ENCODE measurements at places on chromosomes 4 and X.

DNA sequence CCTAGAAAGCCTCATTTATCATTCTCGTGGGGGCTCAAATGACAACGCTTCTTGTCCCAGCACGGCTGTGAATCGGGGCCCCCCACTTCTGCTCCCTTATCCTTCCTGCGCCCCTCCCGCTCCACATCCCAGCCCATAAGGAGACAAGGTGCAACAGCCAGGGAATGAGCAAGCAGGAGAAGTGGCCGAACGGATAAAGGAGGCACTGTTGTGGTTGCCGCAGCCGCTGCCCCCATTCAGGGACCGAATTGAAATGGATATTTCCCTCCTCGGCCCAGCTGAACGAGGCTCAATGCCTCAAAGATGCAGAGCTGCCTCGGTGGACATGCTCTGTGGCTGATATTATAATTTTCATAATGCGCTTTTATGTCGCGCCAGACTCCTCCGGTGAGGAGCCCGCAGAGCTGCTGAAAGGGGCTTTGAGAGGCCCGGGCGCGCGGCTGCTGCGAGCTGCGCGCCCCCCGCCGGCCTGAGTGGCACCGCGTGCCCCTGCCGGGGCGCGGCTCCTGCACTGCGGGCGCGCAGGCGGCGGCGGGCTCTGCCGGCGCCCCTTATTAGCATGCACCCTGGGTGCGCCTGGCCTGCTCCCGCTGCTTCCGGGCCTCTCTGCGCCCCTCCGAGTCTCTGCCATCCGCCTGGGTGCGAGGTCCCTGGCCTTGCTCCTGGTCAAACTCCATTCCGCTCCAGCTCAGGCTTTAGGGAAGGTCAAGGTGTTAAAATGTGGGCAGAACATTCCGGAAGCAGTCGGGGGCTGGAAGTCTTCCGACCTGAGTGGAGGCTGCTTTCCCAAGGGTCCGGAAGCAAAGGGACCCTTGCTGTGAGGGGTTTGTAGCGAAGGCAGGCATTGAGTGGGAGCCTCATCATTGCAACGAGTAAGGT, 68.2 kb upstream of the TMEM33 start:
- no peaks in the 10 kb centered on the region for H3K4me1 ChIP-seq
- H3K27me3 ChIP-seq = peaks cover 59% of the 10 kb centered on the region
- no peaks in the 10 kb centered on the region for H3K36me3 ChIP-seq
- DNase-seq = peak; percentile 57
- H3K27ac ChIP-seq = no peak overlapping the region

DNA sequence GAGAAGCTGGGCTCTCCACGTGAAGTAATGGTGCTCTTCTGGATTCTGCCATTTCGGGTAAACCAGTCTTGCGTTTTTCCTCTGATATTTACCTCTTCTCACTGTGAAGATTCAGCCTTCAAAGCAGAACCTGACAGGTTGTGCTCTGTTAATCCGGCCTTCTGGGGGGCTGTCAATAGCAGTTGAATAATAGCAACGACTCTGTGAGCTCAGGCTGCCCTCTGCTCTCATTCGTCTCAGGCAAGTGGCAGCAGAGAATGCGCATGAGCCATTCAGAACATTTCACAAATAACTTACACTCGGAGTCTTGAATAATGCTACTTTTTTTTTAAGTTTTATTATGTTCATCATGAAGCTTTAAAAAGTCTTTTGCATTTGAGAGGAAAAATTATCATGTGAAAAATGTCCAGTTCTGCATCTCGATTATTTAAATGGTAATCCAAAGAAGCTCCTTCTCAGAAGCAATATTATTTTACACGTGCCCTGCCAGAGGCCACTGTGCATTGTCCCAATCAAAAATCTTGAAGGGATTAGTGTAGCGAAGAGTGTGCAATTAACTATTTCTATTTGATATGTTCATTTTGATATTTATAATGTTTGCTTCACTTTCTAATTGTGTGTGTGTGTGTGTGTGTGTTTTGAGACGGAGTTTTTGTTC, 354.2 kb upstream of the FAT1 start:
- no peaks in the 10 kb centered on the region for H3K4me1 ChIP-seq
- H3K4me3 ChIP-seq = no peak overlapping the region
- H3K36me3 ChIP-seq = no peaks in the 10 kb centered on the region
- no peak overlapping the region for H3K27ac ChIP-seq
- no peak for DNase-seq

DNA sequence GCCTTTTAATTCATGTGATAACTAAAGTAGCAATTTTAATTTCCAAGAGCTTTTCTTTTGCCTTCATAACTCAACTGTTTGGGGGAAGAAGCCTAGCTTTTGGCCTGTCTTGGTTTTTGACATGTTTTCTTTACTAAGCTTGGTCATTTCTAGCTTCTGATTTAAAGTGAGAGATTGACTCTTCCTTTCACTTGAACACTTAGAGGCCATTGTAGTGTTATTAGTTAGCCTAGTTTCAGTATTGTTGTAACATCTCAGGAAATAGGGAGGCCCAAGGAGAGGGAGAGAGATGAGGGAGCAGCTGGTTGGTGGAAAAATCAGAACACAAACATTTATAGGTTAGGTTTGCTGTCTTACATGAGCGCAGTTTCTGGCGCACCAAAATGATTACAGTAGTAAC, 44.8 kb downstream of the DCLK2 start:
- H3K4me3 ChIP-seq = no peak overlapping the region
- no peaks in the 10 kb centered on the region for H3K27me3 ChIP-seq
- H3K27ac ChIP-seq = no peak overlapping the region
- no peak for DNase-seq
- H3K4me1 ChIP-seq = no peaks in the 10 kb centered on the region

GRCh38 chr4:108540536-108540935, 79.8 kb upstream of the RPL34 start:
- H3K27ac ChIP-seq = no peak overlapping the region
- no peak overlapping the region for H3K4me3 ChIP-seq
- no peaks in the 10 kb centered on the region for H3K36me3 ChIP-seq
- no peaks in the 10 kb centered on the region for H3K27me3 ChIP-seq
- no peak for DNase-seq

GRCh38 chrX:106302304-106302703, 134.2 kb downstream of the PWWP3B start:
- DNase-seq = no peak
- no peaks in the 10 kb centered on the region for H3K27me3 ChIP-seq
- no peaks in the 10 kb centered on the region for H3K4me1 ChIP-seq

DNA sequence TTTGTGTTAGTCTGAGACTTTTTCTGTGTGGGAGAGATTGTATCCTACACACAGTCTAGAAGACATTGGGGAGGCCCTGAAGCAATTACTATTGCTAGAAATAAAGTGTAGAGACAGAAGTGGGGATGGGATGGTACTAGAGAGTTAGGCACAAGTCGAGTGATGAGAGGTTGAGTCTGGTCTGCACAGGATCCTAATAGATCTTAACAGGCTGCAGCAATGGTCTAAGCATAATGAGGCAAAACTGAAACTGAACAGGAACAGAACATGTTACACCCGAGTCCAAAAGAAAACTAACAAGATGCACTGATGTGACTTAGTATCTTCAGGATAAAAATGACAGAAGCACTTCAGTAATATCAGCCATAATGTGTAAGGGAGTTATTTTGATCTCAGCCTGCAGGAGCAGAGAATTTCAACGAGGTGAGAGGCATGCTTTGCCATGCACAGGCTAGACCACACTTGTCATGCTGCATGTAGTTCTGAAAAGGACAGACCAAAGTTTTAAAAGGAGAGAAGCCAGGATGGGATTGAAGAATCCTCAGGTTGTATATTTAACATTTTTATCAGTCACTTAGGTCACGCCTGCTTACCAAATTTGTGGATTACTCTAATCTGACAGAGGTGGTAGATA, 205.8 kb upstream of the BOD1L1 start:
- no peaks in the 10 kb centered on the region for H3K4me1 ChIP-seq
- H3K27ac ChIP-seq = no peak overlapping the region
- no peaks in the 10 kb centered on the region for H3K36me3 ChIP-seq
- no peak overlapping the region for H3K4me3 ChIP-seq
- H3K27me3 ChIP-seq = no peaks in the 10 kb centered on the region

DNA sequence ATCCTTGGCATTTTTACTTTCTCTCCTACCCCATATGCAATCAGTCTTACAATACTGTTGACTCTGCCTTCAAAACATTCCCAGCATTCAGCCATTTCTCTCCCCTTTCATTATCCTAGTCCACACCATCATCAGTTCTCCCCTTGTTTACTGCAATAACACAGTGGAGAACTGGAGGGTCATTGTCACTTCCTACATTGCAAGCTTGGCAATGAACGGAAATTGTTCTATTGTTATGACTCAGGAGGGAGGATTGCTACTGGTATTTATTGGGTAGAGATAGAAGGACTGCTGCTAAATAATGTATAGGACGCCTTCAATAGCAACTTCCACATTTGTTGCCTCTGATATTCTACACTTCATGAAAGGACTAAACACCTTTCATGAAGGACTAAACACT, 231.8 kb downstream of the BANK1 start:
- H3K4me1 ChIP-seq = no peaks in the 10 kb centered on the region
- no peaks in the 10 kb centered on the region for H3K36me3 ChIP-seq
- H3K27me3 ChIP-seq = no peaks in the 10 kb centered on the region
- H3K4me3 ChIP-seq = no peak overlapping the region
- no peak overlapping the region for H3K27ac ChIP-seq
- no peak for DNase-seq

GRCh38 chr4:142467088-142467487, 379.0 kb downstream of the INPP4B start:
- no peaks in the 10 kb centered on the region for H3K4me1 ChIP-seq
- H3K27ac ChIP-seq = no peak overlapping the region
- H3K4me3 ChIP-seq = no peak overlapping the region
- H3K27me3 ChIP-seq = no peaks in the 10 kb centered on the region
- H3K36me3 ChIP-seq = no peaks in the 10 kb centered on the region

DNA sequence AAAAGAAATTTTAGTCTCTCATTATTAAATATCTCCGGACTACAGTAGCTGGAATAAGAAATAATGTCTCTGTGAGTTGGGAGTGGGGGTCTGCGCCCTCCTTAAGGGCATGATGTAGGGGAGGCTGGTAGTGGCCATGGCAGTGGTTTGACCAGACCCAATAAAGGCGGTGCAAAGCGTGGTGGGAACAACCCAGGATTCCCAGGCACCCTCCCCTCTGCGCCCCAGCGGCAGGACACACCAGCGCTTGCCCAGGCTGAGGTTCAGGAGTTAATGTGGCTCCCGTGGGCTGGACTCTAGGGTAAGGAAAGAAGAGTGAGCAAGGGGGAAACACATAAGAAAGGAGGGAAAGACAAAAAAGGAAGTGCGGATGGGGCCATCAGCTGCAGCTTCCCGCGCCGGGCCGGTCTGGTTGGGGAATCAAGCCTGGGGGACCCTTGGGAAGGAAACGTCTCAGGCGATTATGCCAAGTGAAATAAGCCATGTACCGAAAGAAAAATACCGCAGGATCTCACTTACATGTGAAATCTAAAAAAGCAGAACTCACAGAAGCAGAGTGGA, 157.5 kb upstream of the SMIM31 start:
- no peaks in the 10 kb centered on the region for H3K36me3 ChIP-seq
- DNase-seq = no peak
- no peak overlapping the region for H3K4me3 ChIP-seq
- no peak overlapping the region for H3K27ac ChIP-seq
- no peaks in the 10 kb centered on the region for H3K4me1 ChIP-seq

DNA sequence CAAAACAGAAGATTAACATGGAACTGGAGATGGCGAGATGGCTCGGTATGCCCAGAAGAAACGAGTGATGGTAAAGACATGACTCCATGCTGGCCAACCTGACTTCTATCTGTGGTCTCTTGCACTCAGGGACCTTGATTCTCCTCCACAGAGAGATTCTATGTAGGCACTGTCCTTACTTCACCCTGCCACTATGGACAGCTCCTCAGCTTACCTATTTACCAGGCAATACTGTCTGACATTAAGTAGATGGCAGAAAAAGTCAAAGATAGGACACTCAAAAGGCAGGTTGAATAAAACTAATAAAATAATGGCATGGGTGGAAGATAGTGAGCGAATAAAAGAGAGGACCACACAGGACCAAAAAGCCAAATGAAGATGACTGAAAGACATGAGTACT, 35.2 kb upstream of the NDNF start:
- no peaks in the 10 kb centered on the region for H3K4me1 ChIP-seq
- H3K4me3 ChIP-seq = no peak overlapping the region
- H3K27me3 ChIP-seq = no peaks in the 10 kb centered on the region
- H3K27ac ChIP-seq = no peak overlapping the region
- no peaks in the 10 kb centered on the region for H3K36me3 ChIP-seq

DNA sequence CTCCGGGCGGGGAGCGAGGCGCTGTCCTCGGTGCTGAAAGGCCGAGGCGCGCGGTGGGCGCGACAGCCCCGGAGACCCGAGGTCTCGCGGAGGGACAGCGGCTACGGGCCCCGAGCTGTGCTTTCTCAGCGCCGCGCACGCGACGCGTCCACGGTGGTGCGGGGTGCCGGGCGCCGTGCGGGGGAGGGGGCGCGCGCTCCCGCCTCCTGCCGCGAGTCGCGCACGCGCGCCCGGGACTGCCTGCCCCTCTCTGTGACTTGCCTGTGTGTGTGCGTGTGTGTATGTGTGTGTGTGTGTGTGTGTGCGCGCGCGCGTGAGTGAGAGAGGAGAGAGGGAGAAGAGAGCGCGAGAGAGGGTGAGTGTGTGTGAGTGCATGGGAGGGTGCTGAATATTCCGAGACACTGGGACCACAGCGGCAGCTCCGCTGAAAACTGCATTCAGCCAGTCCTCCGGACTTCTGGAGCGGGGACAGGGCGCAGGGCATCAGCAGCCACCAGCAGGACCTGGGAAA, at the start of gene GRIA2:
Gene GRIA2, plus strand, starts transcription at position 358 of the 511 bp plus-strand sequence. CDS start 315 bp downstream, outside the sequence.
- peaks cover 24% of the 10 kb centered on the region for H3K27me3 ChIP-seq
- H3K4me3 ChIP-seq = peak within 1 kb of the TSS; percentile 70
- no peaks in the 10 kb centered on the region for H3K4me1 ChIP-seq
- no peak within 1 kb of the TSS for H3K27ac ChIP-seq
- H3K36me3 ChIP-seq = no peaks in the 10 kb centered on the region
- peak; percentile 83 for DNase-seq

- DNase-seq = no peak
- no peak overlapping the region for H3K4me3 ChIP-seq
- H3K27me3 ChIP-seq = no peaks in the 10 kb centered on the region
- H3K27ac ChIP-seq = no peak overlapping the region
- no peaks in the 10 kb centered on the region for H3K36me3 ChIP-seq
- H3K4me1 ChIP-seq = no peaks in the 10 kb centered on the region
These were observed 1228.2 kb upstream of the ADGRL3 start for GRCh38 chr4:59971952-59972351.

DNA sequence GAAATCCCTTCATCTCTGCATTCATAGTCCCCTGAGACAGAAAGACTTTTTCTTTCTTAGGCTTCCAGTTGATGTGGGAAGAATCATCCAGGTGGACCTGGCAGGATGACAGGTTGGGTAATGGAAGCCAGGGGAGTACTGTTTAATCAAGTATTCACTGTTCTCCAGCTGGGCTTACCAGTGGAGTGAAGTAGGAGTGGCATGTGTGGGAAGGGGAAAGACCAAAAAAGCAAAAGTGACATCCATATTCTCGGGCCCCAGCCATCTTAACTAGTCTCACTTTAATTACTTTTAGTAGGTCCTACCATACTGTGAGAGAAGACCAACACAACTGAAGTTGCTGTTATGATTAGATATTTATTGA, 18.5 kb downstream of the VSIG4 start:
- no peaks in the 10 kb centered on the region for H3K27me3 ChIP-seq
- H3K27ac ChIP-seq = no peak overlapping the region
- no peak for DNase-seq
- H3K4me1 ChIP-seq = no peaks in the 10 kb centered on the region

Measured in H9 (cell line).